ENCODE measurements at places on chromosomes 1 and 21.

DNA sequence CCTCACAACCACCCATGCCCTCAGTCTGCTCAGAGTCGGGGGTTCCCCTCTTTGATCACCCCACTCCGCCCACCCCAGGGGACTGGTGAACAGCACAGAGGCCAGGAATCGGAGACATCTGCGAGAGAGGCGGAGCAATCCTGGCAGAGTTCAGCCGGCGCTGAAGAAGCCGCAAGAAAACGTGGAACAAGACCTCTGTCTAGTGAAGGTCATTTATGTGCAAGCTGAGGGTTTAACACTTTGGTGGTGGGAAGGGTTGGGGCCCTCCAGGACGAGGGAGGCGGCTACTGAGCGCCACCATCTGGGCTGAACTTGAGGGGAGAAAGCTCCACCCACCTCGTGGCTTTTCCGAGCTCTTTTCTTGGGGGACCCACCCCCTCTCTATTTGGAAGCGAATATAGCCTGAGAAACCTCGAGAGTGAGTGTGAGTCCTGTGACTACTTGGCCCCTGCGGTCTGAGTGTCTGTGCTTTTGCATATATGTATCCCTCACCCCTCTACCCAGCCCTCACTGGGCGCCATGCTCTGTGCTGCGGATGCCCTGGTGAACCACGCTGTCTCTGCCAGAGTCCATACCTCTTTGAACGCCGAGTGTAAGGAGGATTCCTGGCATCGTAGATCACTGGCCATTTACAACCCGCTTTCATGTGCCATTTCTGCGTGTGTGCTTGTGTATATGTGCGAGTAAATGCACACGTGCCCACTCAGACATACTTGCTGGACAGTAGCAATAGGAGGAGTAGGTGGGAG lies 1.2 kb upstream of the EPHA10 start:
- no peak for DNase-seq

- no peak for DNase-seq
Observed at GRCh38 chr1:235892734-235893413, 26.2 kb upstream of the LYST start.

- DNase-seq, result no peak
Observed at GRCh38 chr1:156750191-156750672, 1.2 kb downstream of the HDGF start.

DNA sequence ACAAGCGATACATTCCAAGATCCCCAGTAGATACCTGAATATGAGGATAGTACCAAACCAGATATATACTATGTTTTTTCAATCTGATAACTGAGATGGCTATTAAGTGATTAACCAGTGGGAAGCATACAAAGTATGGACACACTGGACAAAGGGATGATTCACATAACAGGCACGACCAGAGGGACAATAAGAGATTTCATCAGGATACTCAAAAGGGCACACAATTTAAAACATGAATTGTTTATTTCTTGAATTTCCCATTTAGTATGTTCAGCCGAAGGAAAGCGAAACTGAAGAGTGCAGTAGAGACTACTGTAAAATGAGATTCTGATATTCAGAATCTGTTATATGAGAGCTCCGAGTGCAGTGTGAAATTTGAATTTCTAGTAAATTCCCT lies 10.6 kb downstream of the ZZZ3 start:
- no peak for DNase-seq

- no peak for DNase-seq
Observed at GRCh38 chr1:180158149-180159147, 3.8 kb downstream of the QSOX1 start.

- no peak for DNase-seq
Observed at GRCh38 chr21:26788790-26789189, 56.4 kb downstream of the ADAMTS1 start.

- DNase-seq, result no peak
Observed at GRCh38 chr1:109849655-109850054, 61.0 kb upstream of the CSF1 start.

DNA sequence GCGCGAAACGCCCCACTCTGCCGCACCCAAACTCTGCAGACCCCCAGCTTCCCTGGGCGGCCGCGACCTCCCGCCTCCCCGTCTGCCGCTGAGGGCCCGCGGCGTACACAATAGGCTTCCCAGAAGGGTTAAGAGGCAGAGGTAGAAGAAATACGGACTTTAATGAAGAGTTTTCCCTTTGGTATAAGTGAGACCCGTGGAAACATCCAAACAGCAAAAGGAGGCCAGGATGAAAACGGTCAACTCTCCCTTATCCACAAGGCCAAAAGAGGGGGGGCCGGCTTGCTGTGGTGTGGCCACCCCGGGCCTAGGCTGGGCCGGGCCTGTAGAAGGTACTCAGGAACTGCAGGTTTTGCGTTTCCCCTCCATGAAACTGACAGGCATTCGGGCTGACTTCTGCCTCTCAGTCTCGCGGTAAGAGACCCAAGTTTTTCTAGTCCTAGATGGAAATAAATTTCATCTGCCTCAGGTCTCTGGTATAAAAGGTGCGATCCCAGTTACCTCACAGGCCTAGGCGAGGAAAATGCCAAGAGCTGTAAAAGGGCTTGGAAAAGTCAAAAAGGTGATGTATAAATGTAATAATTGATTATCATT lies 671 bp upstream of the PYGO2 start:
- no peak for DNase-seq

DNA sequence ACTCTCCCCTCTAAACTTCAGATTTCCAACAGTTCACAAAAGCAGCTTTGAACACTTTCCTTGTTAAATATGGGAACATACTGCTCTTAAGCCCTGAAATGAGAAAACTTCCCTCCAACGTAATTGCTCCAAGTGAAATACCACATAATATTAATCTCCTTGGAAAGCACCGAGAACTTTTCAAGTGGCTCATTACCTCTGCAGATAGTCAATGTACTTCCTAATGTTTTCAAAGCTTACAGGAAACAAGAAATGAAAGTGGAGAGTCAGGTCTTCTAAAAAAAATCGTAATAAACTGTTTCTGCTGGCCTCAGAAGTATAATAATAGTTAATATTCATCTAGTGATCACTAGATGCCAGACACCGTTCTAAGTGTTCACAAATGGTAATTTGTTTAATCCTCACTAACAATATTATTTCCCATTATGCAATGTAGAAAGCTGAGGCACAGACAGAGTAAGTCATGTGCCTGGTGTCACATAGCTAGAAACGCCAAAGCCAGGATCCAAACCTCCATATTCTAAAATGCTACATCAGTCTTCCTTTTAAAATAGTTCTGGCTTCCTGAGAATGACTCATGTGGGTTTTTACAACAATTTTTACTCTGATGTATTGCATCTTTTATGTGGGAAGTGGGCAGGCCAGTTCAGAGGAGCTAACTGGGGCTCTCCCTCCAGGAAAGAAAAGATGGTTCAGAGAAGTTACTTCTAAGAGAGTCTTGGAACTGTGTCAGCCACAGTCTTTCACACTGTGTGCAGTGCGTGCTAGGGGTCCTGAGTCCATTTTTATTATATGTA lies 177.2 kb downstream of the PLPPR4 start:
- DNase-seq, result no peak

DNA sequence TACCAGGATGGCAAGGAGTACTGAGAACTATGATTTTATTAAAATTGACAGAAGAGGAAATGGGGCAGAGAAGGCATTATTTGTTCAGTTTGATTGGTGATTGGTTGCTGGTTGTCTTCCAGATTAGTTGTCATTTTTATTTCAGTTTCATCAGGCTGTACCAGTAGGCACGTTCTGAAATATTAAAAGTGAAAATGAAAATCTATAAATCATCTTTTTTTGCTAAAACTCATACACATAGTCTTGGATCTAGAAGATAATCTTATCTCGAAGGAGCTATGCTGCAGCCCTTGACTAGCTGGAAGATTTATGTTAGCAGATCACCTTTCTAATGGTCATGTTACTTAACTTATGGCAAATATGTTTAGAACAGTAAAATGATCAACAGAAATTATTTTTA lies 29.0 kb downstream of the NEK7 start:
- no peak for DNase-seq

- no peak for DNase-seq
Observed at GRCh38 chr1:19708567-19709110, 44.0 kb downstream of the HTR6 start.

DNA sequence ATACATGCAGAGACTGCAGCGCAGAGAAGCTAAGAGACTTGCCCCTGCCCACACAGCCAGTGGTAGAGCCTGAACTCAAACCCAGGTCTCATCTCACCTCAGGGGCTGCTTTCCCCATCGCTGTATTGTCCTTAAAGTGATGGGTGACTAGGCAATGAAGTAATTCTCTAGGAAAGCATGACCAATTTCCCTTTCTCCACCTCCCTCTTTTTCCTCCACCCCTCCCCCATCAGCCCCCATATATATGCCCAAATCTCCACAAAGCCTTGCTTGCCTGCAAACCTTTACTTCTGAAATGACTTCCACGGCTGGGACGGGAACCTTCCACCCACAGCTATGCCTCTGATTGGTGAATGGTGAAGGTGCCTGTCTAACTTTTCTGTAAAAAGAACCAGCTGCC lies at the start of gene IL24:
IL24 (plus strand) TSS at position 269 of the 400 bp plus-strand sequence. CDS start 390 bp downstream, outside the sequence.
- no peak for DNase-seq

DNA sequence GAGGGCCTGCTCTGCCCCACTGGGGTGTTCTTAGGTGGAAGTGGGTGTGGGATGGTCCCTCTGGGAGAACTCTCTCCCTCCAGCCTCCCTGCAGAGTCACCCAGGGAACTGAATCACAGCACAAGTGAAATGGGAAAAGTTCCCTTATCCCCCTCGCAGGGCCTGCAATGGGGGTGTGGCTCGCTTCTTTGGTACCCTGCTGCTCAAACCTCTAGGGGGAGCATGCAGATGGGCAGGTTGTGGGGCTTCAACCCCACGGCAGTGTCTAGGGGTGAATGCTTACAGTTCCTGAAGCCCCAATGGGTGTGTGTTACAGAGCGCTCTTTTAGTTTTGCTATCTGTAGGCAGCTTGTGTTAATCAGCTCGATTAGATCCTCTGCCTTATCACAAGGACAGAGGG lies 59.0 kb upstream of the TINAGL1 start:
- DNase-seq, result no peak

DNA sequence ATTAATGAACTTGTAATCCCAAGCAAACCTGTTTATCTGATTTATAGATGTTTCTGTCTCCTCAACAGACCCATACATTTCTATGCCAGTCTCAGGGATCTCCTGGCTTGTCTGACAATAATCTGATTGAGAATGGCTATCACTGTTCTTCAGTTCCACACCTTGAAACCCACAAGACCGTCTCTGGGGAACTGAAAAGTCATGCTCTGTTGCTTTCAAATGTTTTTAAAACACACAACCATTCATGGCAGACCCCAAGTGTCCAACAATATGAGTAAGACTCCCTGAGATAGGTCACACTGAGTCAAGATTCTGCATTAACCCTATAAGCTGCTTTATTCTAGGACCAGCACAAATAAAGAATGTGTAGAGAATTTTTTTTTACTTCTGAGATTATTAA lies 611.2 kb upstream of the PLXNA2 start:
- DNase-seq, result no peak

- DNase-seq, result no peak
Observed at GRCh38 chr1:66278260-66279021, 255.5 kb upstream of the SGIP1 start.

DNA sequence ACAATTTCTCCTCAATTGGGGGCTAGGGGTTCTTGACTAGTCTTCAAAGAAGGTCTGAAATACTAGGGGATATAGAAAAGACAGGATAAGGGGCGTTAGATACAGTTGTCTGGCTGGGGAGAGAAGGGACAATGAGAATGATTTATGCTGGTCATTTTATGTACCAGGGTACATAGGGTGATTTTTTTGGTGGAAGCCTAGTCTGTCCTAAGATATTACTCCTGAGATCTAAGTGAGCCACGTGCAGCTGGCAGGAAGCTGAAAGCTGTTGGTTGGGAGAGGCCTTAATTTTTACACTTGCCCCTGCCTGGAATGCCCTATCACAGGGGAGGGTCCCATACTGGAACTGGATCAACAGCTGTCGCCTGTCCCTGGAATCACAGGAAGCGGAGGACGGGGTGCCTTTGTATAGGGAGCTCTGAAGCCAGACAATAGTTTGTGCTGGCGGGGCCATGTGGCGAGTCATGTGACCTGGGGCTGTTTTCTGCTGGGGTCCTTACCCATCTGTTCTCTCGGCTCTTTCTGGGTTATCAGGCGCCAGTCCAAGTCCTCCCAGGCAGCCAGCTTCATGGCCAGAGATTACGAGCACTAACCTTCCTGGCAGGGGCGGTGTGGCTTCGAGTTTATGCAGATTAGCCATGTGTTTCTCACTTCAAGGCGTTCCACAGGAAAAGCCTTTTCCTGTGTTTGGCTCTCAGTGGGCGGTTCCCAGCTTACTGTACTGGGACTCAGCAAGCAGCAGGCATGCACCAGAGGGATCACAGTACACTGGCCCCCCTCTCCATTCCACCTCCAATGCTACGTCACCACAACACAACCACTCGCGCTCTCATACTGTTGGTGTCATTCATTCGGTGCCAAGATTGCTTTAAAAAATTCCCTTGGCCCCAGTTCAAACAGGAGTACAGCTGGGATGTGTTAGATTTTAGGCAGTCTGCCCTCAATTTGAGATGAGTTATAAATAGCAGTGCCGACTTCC lies 27.5 kb downstream of the ARID1A start:
- DNase-seq, result no peak

GRCh38 chr1:52590266-52590665 lies 11.9 kb upstream of the GPX7 start:
- no peak for DNase-seq

DNA sequence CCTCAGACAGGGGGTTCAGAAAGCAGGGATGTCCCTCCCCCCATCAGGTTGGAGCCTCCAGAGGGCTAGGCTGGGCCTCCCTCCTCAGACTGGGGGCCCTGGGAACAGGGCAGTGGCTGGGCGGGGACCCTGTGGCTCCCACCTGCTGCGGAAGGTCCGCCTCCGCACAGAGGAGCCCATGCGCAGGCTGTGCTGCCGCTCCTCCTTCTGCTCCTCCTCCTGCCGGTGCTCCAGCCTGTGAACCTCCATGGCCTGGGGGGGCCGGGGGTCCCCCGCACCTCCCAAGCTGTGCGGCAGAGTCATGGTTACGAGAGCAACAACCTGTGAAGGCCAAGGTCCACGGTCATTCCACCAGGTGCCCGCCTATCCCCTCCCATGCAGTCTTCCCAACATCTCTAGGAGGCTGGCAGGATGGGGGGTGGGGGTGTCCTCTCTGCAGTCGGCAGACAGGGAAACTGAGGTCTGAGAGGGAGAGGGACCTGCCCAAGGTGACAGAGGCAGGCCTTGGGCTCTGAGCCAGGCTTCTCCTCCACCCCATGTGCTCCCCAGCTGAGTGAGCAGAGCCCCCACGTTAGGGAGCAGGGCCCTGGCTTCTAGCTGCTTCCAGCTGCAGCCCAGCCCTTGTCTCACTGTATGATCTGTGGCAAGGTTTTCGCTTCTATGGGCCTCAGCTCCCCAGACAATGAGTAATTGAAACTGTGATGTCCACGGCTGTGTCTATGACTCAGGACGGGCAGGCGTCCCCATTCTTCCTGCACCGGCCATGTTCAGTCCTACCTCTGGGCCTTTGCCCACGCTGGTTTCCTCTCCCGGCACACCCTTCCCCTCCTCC lies 3.4 kb downstream of the MYOM3 start:
- DNase-seq, result no peak

Data from activated naive CD4-positive, alpha-beta T cell (primary cell).